ENCODE measurements at places on chromosomes 11 and 22.

DNA sequence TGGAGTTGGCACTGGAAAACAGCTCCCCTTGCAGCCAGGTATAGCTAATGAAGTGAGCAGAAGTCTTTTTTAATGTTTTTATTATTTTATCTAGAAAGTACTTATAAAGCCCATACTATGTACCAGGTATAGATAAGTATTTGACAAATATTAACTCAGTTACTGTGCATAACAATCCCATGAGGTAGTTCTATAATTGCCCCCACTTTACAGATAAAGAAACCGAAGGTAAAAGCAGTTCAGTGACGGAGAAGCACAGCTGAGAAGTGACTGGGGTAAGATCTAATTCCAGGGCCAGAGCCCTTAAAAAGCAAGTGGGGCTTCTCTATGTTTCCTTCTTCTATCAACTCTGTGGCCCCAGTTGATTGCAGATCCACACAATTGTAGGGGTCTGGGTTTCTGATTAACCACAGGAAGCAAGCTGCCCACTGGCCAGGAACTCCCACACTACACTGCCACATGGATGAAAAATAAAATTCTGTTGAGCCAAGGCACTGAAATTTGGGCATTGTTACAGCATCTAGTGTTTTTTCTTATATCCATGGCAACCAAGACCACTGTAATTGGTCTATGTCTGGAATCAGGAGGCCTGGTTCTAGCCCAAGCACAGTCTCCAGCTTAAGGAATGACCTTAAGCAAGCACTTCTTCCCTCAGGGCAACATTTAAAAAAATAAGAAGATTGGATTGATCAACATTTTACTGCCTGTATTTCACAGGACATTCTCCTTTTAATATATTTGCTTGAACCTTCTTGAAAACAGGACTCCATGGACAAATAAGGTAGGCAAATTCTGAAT, 55.3 kb upstream of the TEAD1 start:
- DNase-seq = no peak

GRCh38 chr11:5564259-5565019, 16.1 kb upstream of the OR52H1 start:
- DNase-seq = no peak

DNA sequence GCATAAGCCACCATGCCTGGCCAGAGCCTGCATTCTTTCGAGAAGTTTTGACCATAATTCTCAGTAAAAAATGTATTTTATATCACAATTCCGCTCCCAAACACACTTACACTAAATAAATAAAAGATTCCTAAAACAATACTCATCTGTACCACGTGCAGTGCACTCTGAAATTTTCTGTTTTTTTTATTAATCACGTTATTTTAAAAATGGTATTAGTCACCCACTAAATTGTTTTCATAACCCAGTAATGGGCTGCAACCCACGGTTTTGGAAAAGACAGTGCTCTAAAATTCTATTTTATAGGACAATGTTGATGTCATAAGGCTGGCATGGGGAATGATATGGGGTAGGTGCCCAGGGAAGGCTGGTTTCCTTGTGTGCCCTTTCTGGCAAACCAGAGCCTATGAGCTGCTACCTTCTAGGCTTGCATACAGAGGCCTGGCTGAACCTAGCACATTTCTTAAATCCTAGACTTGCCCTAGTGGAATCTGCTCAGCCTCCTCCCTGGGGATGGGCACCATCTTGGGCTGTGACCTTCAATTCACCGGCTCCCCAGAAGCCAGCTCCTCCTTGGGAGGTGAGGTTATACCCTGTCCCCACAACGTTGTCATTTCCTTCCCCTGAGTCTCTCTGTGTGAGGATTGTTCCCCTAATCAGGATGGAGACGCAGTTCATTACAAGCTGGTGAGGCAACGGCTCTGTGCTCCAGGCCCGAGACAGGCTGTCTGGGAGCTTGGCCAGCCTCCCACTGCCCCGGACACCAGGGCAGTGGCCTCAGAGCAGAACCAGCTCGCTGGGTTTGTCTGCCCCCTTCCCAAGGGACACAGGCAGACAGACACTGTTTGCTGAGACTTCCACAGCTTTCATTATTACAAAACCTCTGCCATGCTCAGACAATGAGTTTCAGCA, 116.5 kb upstream of the NAV2 start:
- no peak for DNase-seq

DNA sequence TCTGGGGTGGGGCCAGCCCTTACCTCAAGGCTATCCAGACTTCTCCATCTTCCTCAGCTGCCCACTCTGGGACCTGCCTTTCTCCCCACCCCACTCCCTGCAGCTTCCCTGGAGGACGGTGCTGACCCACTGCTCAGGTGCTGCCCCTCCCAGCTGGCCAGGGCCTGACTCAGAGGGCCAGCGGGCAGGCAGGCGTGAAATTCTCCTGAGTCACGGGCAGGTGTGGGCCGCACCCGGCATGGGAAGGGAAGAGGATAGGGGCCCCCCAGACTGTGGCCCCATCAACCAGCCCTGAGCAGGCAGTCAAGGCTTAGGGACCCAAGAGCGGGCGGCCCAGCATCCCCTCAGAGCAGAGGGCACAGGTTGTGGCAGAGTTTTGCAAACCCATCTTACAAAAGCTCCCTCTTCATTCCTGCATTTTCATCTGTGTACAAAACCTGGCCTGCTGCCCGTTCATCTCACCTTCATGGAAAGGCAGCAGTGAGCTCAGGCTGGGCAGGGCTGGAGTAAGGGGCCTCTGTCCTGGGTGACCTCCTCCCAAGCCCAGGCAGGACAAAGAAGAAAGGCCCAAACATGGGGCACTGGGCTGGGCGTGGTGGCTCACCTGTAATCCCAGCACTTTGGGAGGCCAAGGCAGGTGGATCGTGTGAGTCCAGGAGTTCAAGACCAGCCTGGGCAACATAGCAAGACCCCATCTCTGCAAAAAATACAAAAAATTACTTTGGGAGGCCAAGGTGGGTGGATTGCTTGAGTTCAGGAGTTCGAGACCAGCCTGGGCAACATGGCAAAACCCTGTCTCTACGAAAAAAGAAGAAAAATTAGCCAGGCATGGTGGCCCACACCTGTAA, 6.1 kb downstream of the RHOD start:
- no peak for DNase-seq

GRCh38 chr11:114080219-114080618, 20.7 kb downstream of the ZBTB16 start:
- no peak for DNase-seq

DNA sequence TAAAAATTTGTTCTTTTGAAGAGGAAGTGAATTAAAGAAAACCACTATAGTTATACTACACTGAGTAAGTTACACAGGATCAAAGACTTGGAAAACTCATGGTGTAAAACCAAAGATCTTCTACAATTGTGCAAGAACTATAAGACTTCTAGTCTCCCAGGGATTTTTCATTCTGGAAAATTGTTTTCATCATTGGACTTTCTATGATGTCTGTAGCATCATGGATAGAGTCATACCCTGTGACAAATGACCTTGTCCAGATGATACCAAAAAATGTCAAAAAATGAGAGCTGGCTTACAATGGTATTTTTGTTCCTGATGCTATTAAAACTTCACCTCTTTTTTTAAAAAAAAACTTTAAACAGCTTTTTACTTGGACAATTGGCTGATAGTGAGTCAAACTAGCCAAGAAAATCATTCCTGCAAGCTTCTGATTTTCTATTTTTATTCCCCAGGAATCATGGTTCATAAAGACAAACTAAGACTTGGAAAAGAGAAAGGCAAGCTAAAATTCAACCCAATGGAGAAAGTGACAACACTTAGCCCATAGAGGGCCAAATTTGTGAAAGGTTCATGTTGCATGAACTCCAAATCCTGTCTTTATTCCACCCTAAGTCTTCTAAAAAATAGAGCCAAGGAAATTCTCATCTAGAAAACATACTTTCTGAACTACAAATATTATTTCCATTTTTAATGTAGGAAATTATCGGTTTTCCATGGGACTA, 30.7 kb downstream of the ME3 start:
- no peak for DNase-seq

DNA sequence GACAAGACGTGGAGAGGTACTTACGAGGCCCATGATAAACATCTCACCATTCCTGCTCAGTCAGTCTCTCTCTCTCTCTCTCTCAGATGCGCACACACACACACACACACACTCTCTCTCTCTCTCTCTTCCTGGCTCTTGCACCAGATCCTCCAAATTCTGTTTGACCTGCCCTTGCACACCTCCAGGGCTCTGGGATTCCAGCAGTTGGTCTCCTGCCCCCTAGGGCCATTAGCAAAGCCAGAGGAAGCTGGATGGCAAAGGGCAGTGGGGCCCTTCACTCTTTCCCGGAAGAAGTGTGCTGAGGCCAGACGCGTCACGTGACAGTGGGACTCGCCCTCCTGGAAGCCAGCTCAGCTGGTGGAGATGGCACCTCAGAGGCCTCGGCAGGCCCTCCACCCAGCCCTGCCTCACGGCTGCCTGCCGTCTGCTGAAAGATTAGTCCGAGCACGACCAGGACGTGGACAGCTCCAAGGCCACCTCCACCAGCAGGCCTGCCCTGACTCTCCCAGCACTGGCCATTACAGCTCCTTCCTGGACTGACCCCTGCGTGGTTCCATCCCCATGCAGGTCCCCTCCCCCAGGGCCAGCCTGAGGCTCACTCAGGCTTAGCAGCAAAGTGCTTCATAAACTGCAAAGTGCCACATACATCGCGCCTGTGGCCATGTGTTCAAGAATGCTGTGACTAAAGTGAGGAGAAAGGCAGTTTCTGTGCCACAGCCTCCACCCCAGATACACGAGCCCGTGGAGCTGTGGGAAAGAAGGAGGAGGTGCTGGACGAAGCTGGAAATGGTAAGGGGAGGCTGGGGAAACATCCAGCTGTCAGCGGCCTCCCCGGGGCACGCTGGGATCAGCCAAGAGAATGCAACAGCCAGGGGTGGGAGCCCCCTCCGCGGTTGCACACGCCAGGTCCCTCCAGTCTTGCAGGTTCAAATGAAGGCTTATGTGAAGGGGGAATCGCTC, 3.7 kb downstream of the PDGFB start:
- peak; percentile 36 for DNase-seq

GRCh38 chr11:44219830-44220796, 89.8 kb downstream of the ALX4 start:
- no peak for DNase-seq

GRCh38 chr11:128585498-128586238, 1.7 kb downstream of the ETS1 start:
- no peak for DNase-seq

GRCh38 chr11:77502346-77502905, 28.5 kb upstream of the PAK1 start:
- DNase-seq = no peak
